NCI-H1694 (cell line): ENCODE measurements at places on chromosomes 11 and 22.

- DNase-seq: no peak
Observed at GRCh38 chr22:30604723-30605122, 2.3 kb upstream of the TCN2 start.

- no peak for DNase-seq
Observed at GRCh38 chr11:124518989-124519451, 24.4 kb downstream of the OR8B12 start.

- DNase-seq: no peak
Observed at GRCh38 chr22:36228944-36229343, 10.4 kb downstream of the APOL2 start.

GRCh38 chr22:30606455-30607299 is at the start of gene TCN2:
Gene TCN2, plus strand, starts transcription at chr22:30607174. Its CDS starts 158 bp downstream, at chr22:30607332.
- no peak for DNase-seq

DNA sequence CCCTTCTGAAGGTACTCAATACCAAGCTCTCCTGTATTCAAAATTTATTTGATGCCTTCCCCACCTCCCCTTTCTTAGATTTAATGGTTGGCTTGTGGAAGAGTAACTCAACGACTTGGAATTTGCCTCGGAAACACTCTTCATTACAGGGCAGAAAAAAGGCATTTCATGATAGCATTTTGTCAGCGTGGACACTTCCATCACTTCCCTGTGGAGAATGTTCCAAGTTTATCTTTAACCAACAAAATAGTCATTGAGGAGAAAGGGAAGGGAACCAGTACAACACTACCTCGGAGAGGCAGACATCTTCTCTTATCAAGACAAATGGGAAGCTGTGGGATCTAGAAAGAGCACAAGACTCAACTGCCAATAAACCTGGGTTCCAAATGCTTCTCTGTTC is 177.2 kb upstream of the MTMR2 start:
- no peak for DNase-seq

DNA sequence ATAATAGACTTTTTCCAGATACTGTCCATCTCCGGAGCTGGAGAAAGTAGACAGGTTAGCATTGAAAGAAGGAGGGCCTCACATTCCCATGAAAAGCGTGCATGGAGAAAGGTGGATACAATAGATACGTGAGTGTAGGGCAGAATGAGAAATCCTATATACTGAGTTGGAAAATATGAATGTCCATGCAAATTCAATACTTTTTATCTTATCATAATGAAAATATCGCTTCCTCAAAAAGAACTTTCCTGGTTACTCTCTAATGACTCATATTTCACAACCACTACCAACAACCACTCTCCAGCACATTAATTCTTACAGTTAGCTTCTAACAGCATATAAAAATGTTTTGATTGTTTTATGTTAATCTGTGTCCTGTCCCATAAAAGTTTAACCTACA is 22.0 kb upstream of the MS4A6A start:
- DNase-seq: no peak

- DNase-seq: no peak
Observed at GRCh38 chr11:86787018-86787536, 13.3 kb upstream of the PRSS23 start.

- no peak for DNase-seq
Observed at GRCh38 chr11:2317354-2318050, 15.7 kb downstream of the TSPAN32 start.

DNA sequence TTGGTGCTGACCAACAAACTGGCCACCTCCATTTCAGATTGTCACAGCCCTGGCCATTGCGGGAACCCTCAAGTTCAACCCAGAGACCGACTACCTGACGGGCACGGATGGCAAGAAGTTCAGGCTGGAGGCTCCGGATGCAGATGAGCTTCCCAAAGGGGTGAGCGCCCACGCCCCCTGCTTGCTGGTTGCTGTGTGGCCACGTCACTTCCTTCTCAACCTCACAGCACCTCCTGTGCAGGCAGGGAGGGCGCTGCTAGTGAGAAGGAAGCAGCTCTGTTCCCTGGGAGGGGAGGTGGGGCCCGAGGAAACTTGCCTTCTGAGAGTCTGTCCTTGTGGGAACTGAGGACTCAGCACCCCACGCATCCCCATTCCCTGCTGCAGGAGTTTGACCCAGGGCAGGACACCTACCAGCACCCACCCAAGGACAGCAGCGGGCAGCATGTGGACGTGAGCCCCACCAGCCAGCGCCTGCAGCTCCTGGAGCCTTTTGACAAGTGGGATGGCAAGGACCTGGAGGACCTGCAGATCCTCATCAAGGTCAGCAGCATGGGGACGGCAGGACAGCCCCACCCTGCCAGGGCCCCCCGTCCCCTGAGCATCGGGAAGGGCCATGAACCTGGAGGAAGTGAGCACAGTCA is 19.3 kb downstream of the POLR3H start:
- DNase-seq: no peak

- DNase-seq: no peak
Observed at GRCh38 chr22:19176175-19176643, 2.3 kb downstream of the SLC25A1 start.

- no peak for DNase-seq
Observed at GRCh38 chr22:49243335-49243734, 584.3 kb downstream of the BRD1 start.

GRCh38 chr11:73099512-73100266 is 42.4 kb downstream of the FCHSD2 start:
- DNase-seq: no peak

- no peak for DNase-seq
Observed at GRCh38 chr11:13415201-13415600, 47.8 kb downstream of the BTBD10 start.

- no peak for DNase-seq
Observed at GRCh38 chr22:50151571-50152537, 18.7 kb upstream of the PANX2 start.

- DNase-seq: no peak
Observed at GRCh38 chr11:119941636-119942411, 196.1 kb downstream of the TRIM29 start.

DNA sequence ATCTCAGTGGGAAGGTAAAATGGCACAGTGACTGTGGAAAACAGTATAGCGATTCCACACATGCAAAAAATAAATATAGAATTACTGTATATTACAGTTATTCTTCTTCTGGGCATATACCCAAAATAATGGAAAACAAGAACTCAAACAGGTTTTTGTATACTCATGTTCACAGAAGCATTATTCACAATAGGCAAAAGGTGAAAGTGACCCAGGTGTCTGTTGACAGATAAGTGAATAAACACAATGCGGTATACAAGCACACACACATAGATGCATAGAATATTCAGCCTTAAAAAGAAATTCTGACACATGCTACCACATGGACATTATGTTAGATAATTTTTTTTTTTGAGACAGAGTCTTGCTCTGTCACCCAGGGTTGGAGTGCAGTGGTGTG is 233.0 kb downstream of the SWAP70 start:
- no peak for DNase-seq

- DNase-seq: no peak
Observed at GRCh38 chr11:68031144-68031464, 623 bp downstream of the NDUFS8 start.

DNA sequence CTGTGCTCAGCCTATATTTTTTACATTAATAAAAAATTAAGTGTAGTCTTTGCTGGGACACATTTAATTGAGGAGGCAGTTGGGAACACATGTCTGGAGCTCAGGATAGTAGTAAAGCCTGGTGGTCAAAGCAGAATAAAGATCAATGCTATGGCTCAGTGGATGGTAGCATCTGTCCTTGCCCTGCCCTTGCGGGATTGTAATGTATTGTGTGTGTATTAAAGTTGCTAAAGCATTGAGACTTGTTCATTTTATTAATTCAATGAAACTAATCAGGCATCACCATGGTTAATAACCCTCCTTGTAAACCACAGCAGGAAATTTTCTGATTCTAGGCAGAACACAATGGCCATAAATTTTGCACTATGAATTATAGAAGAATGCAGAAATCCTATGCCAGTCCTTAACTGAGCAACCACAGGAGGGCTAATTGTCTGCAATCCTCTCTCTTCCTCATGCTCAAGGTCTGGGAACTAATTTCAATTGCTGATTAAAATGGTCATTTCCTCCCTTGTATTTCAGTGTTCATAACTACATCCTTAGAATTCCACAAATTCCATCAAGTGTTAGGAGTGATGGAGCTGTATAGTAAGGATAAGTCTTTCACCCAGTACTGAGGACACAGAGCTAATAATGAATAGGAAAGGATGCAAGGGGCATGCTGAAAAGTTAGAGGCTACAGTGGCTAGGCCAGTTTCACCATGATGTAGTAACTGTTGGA is 403.2 kb upstream of the DDI1 start:
- DNase-seq: no peak

DNA sequence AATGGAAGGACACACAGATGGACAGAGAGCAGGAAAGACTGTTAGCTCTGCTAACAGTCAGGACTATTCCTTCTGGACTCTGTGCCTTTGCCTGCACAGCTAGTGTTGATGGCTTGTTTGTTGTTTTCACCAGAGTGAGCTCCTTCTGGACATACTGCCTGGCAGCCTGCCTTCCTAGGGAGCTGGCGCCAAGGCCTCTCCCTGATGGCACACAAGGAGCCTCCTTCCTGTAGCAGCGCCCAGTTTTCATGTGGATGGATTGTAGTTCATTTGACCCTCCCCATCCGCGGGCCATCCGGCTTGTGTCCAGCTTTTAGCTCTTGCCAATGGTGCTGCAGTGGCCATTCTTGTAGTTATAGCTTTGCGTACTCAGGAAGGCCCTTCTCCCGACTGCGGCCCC is 16.6 kb upstream of the BCR start:
- DNase-seq: peak; percentile 50

DNA sequence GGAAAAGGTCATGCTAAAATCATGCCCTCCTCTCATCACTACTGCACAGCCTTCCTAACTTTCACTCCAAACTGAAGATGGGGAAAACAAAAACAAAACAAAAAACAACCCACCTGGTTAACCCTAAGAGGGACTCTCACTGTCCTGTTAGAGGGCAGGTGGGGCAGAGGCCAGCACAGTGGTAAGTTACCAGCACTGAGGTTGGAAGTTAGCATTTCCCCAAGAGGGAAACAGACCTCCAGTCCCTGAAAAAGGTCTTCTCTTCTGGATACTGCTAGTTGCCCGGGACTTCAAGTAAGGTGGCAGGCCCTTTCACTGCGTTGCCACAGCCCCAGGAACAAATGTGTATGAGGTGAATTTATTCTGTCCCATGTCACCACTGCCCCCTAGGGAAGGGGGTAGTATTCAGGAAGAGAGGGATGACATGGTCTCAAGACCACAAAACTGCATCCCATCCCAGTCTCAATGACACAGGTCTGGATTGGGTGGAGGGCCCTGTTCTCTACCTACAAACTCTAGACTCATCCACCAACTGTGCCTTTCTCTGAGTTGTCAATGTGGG is 792 bp upstream of the ADAMTS8 start:
- no peak for DNase-seq

DNA sequence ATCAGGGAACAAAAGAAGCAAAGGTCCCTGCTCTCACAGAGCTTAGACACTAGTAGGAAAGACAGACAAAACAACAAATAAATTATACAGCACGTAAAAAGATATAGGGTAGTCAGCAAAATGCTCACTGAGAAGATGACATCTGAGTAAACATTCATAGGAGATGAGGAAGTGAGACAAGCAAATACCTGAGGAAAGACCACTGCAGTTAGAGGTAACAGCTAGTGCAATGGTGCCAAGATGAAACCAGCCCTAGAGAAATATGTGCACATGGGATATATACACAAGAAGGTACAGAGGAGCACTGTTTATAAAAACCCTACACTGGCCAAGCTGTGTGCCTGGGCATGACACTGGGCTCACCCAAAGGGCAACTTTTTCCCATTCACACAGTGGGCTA is 9.8 kb downstream of the CYP2R1 start:
- no peak for DNase-seq

DNA sequence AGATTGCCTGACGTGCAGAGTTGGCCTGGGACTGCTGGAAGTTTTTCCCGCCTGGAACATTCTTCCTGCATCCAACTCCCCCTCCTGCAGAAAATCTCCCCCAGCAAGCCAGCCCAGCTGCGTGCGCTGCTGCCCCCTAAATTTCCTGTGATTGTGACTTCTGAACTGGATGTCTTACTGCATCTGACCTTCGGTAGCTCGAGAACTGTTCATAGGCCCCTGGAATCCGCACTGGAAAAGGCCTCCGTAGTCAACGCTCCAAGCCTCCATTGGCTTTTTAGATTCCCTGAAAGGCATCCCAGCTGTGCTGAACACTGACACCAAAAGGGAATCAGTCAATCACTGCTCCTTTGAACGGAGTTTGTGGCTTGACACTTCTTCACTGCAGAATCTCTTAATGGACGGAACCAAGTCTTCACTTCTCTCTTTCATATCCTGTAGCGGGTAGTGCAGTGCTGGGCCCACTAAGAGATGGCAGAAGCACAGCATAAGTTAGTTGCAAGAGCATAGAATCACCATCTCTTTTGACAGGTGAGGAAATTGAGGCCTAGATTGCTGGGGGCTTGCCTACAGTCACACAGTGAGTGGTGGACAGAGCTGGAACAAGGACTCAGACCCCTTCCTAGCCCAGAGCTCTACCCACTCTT is 14.2 kb upstream of the RASD2 start:
- DNase-seq: no peak

GRCh38 chr11:70578831-70579230 is 180.5 kb downstream of the CTTN start:
- no peak for DNase-seq

- DNase-seq: no peak
Observed at GRCh38 chr11:132520199-132520598, 1012.1 kb downstream of the OPCML start.

GRCh38 chr11:78349624-78350023 is 68.0 kb downstream of the GAB2 start:
- no peak for DNase-seq

DNA sequence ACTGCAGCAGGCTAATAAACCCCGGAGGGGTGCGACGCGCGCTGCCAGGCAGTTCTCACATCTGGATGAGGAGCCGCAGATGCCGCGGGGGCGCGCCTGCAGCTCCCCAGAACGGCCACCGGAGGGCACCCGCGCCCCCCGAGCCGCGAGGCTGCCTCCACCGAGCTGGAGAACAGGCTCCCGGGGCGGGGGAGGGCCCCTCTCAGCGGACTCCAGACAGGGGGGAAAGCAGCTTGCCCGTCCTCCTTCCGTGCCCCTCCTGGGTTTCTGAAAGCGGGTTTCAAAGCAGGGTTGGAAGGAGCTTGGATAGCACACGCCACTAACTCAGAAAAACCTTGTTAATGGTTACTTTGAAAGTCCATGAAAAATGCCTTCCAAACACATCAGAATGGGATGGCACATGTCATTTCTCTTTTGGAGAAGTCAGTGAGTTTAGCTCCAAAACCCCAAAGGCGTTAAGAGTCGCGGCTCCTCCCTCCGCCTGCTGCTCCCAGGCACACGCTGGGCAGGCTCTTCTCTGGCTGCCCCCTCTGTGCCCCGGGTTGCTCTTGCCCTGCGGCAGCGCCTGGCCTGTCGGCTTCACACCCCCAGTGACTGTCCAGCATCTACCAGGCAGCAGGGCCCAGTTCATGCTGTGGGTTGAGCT is 317.8 kb downstream of the NTM start:
- DNase-seq: no peak

GRCh38 chr11:44072757-44073658 is 6.9 kb downstream of the ACCS start:
- no peak for DNase-seq
